ENCODE measurements at places on chromosomes 4 and X.
A peak's percentile ranks its signal among the peaks of the same experiment; 100 is the strongest.

- peak; percentile 69 for DNase-seq
Observed at GRCh38 chr4:2755821-2756690, at the start of gene TNIP2. Gene TNIP2 (minus strand): TSS chr4:2756336. CDS start chr4:2756289, 47 bp downstream.

DNA sequence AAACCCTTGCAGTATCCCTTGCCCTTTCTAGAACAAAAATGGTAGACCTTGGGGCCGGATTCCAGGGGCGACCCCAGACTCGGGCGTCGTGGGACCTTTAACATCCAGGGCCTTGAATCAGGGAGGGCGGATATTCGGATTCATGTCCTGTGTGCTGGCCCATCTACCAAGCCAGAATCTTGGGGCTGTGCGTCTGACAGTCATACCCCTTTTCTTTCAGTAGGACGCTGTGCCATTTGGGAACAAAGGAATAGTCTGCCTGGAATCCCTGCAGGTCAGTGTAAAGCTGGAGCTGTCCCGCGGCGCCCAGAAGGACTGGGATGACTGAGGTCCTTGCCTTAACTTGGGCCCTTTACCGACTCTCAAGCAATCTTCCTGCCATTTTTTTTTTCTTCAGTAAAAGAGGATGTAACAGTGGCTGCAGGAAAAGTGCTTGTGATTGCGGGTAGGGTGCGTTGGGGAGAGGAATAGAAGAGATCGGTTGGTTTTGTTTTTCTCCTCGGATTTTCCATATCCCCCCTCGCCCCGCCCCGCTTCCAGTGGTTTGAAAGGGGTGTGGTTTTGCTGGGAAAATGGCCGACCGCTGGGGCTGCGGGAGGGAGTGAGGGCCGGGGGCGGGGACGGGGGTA is 518 bp downstream of the ARMCX1 start:
- no peak for DNase-seq

GRCh38 chrX:97126020-97126419 is 242.3 kb downstream of the RPA4 start:
- no peak for DNase-seq

DNA sequence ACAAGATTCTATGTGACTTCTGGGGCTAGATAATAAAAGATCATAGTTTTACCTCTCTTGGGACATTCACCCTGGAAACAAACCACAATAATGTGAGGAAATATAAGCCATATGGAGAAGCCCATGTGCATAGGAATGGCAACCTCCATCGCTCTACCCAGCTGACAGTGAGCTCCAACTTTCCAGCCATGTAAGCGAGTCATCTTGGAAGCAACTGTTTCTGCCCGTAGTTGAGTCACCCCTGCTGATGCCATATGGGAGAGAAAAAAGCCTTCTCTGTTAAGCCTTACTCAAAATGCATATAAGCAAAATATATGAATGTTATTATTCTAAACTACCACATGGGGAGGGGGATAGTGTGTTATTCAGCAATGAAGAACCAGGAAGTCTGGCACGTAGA is 31.4 kb upstream of the RELL1 start:
- no peak for DNase-seq

DNA sequence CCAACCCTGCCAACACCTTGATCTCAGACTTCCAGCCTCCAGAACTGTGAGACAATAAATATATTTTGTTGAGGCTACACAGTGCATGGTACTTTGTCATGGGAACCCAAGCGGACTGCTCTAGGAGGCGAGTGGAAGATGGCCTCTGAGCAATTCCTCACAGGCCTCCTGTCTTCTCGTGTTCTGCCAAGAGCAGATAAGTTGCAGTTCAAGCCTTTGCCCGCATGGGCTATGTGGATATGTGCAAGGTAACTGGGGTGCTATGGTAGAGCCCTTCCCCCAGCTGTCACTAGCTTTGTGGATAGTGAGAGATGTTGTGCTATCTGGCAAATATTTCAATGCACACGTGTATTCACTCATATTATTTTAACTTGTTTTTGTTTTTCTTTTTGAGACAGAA is 156.0 kb upstream of the BCOR start:
- no peak for DNase-seq

- DNase-seq: no peak
Observed at GRCh38 chr4:159460371-159460770, 357.5 kb downstream of the RAPGEF2 start.

GRCh38 chr4:139076016-139076744 is 60.6 kb downstream of the NOCT start:
- DNase-seq: no peak

- no peak for DNase-seq
Observed at GRCh38 chr4:32503241-32503640, 1783.1 kb downstream of the PCDH7 start.

DNA sequence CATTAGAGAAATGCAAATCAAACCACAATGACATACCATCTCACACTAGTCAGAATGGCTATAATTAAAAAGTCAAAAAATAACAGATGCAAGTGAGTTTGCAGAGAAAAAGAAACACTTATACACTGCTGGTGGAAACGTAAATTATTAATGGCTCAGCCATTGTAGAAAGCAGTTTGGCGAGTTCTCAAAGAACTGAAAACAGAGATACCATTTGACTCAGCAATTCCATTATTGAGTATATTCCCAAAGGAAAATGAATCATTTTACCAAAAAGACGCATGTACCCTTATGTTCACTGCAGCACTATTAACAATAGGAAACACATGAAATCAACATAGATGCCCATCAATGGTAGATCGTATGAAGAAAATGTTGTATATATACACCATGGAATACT is 75.0 kb downstream of the NAA11 start:
- DNase-seq: no peak
